ENCODE measurements at places on chromosomes 2 and 18.

DNA sequence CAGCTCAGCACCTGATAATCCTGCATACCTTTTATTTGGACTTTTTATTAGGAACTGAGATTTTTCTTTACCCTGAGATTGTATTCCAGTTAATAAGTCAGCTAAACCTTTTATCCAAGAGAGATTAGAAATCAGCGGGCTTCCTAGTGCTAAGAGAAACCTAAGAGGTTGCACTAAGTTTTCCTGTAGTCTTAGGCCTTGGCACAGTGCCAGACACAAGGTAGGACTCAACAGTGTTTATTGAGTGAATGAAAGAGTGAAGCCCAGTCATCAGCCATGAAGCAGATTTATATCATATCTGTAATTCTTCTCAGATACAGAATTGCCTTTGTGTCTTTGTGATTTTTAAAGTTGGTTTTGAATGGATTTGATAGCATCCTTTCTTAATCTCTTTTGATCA lies 13.6 kb downstream of the OTX1 start:
- DNase-seq, result no peak

DNA sequence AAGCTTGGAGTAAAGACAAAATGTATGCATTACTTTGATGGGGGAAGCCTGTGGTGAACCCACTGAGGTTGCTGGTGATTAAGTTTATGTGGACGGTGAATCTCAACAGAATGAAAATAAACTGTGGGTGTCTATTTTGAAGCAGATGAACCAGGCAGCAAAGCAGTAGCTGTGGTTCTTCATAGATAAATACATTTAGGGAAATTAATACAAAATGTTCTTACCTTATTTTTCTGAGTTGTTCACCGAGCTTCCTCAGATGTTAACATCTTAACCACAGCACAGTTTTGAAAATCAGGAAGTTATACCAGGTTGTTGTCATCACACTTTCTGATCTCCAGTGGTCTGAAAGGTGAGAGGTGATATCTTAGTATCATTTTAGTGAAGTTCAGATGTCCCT lies 53.9 kb downstream of the NCK2 start:
- DNase-seq, result no peak

DNA sequence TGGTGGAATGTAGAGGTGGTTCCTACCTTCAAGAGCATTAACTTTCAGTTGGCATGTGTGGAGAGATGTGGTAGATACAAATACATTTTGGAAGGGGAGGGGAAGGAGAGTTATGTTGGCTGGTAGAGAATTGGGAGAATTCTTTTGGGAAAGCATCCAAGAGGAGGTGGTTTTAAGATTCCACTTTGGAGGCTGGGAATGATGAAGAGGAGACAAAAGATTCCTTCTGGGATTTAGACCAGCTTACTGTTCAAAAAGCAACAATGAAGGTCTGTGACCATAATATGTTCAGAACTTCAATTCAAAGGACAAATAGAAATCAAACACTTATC lies 120.8 kb upstream of the FOSL2 start:
- DNase-seq, result peak; percentile 64

- DNase-seq, result no peak
These were observed 804.4 kb upstream of the RAB6C start for GRCh38 chr2:129175051-129175450.

GRCh38 chr2:159091381-159091780 lies 122.9 kb downstream of the TANC1 start:
- peak; percentile 79 for DNase-seq

DNA sequence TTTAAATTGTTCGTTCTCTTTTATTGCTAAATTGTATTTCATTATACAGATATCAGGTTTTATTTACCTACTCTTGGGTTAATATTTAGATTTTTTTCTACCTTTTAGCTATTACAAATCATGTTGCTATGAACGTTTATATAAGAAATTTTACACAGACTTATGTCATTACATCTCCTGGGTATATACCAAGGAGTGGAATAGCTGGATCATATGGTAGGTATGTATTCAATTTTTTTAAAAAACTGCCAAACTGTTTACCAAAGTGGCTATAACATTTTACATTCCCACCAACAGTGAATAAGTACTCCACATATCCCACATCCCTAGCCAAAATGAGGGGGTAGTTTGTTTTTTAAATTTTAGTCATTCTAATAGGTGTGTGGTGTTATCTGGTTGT lies 32.3 kb upstream of the BAZ2B start:
- no peak for DNase-seq

DNA sequence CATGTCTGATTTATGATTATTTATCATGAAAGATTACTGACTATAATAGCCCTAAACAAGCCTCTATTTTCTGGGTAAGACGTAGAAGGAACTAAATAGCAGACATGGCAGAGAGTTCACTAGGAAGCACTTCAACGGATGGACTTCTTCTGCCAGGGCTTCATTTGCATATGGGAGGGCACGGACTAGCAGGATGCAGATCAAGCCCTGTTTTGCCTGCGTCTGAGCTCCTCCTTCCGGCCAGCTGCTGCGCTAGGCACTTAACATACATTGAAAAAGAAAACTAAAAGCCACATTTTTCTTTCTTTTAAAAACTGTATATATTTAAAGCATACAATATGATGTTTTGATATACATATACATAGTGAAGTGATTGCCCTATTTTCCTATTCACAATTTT lies 340.0 kb upstream of the MEX3C start:
- peak; percentile 5 for DNase-seq

DNA sequence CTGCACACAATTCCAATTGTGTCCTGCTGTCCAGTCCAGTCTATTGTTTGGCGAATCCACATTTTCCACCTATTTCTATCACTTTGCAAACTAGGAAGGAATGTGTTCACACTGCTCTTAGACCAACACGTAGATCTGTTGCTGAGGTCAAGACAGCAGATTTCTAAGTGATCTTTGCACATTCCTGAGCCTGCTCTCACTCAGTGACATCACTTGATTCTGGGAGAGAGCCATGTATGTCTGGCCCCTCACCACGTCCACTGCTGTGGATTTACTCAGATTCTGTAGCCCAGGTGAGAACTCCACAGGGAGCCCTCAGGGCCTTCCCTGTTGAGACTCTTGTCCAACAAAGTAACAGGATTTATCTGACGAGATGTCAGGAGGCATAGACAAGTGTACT lies 317.2 kb downstream of the TSN start:
- peak; percentile 21 for DNase-seq

DNA sequence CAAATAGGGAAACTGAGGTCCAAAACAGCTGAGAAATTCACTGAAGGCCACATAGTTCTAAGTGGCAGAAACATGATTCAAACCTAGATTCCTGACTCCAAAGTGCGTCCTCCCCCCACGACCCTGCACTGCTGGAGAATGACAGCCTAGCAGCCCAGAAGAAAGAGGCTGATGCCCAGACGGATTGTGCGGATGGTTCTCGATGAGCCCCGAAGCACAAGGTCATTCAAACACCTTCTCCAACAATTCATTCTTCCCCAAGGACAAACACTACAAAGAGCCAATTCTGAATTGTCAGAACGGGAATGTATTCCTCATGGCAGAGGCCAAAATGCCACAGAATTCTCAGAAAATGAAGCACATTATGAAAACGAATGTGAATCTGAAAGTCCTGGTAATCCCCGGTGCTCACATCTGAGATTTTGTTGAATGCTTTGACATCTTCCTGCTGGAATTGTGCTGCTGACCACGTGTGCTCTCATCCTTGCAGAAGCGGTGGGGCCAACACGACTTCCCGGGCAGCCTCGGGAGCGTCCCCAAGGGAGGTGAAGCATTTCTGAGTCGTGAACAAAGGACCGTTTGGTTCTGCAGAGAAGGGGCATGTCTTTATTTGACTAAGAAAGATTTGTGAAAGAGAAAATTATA lies 337.0 kb downstream of the EIPR1 start:
- peak; percentile 5 for DNase-seq

DNA sequence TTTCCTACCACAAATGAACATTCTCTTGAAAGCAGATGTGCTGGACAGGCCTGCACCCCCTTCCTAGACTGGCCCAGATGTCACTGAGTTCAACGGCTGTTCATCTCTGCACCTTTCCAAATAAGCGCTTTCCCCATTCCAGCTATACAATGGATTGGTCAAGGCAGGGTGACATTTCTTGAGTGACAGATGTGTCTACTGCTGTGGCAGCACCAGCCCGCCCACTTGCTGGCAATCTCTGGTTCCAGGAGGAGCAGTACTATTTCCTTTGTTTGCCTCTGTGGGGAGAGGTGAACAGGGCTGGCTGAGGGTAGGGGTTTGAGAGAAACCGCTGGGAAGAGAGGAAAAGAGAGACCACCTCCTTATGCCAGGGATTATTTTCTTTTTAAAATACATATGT lies 269.5 kb upstream of the POU3F3 start:
- no peak for DNase-seq

DNA sequence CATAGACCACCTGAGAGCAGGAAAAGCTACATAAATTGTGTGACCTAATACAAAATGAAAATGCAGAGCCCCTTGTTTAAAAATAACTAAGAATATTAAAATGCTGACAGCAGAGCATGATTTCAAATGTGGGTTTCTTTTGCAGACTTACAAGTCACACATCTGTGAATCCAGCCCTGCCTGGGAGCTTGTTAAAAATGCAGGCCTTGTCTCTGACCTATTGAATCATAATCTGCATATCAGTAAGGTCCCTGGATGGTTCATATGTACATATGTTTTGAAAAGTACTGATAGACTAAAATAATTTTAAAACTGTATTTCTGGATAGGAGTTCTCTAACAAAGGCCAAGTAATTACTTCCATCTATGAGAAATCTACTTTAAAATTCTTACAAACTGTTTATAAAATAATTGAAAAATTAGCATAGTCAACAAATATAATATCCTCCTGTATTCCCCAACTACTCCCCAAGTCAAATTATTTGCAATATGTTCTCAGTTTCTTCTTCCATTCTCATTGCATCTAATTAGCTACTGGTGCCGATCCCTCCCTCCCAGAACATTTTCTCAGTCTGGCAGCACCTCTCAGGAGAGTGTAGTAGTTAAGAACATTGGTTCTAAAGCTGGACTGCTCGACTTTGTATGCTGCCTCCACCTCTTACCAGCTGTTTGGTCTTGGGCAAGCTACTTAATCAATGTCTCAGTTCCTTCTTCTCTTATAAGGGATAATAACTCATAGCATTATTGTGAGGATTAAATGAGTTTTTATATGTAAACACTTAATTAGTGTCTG lies 1040.4 kb upstream of the CDH2 start:
- no peak for DNase-seq

DNA sequence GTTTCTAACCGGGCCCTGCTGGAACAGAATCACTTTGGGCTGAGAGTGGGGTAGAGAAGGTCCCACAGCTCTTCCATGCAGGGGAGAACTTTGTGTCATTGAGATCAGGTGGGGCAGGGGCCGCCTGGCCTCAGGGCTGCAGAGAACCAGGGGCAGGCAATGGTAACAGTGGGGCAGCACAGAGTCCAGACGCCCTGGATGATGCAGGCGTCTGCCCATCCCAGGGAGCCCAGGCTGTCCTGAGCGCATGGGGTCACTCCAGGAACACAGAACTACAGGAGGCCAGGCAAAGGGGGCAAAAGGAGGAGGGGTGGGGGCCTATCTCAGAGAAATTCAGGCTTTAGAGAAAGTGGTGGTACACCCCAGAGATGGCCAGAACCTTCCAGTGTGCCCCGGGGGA lies 121.3 kb downstream of the NDUFA10 start:
- DNase-seq, result no peak

DNA sequence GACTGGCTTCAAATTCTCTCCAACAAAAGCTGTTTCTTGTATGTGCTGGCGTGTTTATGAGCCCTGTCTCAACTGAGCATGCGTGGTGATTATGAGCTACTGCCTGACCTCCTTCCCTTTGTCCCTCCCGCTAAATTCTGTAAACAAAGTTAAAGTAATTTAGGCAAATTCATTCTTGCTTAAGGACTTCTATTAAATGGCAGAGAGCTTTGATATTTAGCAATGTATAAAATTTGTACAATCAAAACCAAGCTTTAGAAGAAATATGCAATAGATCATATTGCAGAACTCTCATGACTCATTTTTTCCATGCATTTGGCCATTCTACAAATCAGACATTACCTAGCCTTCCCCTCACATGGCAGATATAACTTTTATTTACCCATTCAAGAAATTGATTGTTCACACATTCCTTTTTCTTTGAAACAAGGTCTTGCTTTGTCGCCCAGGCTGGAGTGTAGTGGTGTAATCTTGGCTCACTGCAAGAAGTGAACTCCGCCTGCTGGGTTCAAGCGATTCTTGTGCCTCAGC lies 18.2 kb downstream of the IGFBP2 start:
- no peak for DNase-seq

GRCh38 chr2:16185801-16186272 lies 245.5 kb downstream of the MYCN start:
- DNase-seq, result no peak

GRCh38 chr2:222878877-222879603 lies 18.2 kb downstream of the ACSL3 start:
- peak; percentile 90 for DNase-seq

GRCh38 chr18:37450434-37451132 lies 115.0 kb downstream of the CELF4 start:
- DNase-seq, result peak; percentile 36

- DNase-seq, result peak; percentile 89
These were observed 3.1 kb downstream of the KCNE4 start for GRCh38 chr2:223055140-223055539.

DNA sequence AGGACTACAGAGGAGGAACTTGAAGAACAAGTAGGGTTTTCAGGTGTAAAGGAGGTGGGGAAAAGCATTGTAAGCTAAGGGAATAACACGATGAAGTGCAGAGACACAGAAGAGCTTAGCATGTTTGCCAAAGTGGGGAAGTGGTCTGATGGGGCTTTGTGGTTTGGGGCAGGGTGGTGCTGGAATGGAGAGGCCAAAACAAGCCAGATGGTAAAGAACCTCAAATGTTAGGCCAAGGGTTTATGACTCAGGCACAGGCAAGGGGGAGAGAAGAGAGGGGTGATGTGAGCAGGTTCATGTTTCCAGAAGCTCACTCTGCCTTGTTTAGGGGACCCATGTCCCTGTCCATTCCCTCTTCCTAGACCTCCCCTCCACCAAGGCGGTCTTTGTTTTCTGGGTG lies 104.5 kb upstream of the YWHAQ start:
- peak; percentile 49 for DNase-seq

- no peak for DNase-seq
These were observed 9.1 kb downstream of the EPAS1 start for GRCh38 chr2:46306330-46306751.

DNA sequence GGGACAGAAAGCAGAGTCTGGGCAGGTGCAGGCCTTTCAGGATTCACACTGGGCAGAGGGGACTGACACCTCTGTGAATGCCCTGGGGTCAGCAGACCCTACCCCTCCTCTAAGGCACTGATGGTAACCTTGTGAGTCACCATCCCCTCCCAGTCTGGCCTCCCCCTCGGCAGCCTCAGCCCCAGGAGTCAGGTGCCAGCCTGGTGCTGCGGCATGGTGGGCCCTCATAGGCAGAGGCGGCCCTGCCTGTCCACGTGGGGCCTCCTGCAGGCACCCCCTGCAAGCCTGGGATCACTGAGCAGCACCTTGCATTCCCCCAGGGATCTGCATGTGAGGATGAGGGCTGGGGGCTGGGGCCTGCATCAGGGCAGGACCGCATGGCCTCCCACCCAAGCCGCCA lies 4.8 kb upstream of the GPR17 start:
- DNase-seq, result no peak

DNA sequence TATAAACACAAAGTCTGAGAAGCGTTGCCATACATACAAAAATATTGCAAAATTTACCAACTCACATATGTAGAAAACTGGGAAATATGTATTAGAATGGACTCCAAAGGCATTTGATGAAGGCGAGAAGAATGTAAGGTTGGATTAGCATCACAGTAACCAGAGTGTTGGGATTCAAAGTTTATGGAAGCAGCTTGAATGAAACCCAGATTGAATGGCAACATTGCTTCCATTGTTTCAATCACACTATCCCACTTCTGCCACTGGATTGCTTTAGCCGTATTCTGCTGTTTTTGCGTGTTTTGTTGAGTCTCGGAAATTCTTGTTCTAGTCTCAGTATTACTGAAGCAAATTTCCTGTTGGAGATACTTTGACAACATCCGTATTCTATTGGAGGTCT lies 609.0 kb upstream of the LRATD1 start:
- no peak for DNase-seq
